NCI-H1417 treated with DMSO at 0.1 percent for 48 hours (cell line): ENCODE measurements at places on chromosomes 11 and 22.
A peak's percentile ranks its signal among the peaks of the same experiment; 100 is the strongest.

- DNase-seq = no peak
Observed at GRCh38 chr11:126409620-126409985, 54.1 kb downstream of the ST3GAL4 start.

GRCh38 chr11:39724404-39724803 lies 1735.0 kb downstream of the LRRC4C start:
- DNase-seq = no peak

- DNase-seq = no peak
Observed at GRCh38 chr22:35625763-35626432, 8.8 kb upstream of the MB start.

- DNase-seq = no peak
Observed at GRCh38 chr22:40624770-40625169, 11.7 kb downstream of the MRTFA start.

- no peak for DNase-seq
Observed at GRCh38 chr11:71311928-71312510, 59.6 kb upstream of the SHANK2 start.

DNA sequence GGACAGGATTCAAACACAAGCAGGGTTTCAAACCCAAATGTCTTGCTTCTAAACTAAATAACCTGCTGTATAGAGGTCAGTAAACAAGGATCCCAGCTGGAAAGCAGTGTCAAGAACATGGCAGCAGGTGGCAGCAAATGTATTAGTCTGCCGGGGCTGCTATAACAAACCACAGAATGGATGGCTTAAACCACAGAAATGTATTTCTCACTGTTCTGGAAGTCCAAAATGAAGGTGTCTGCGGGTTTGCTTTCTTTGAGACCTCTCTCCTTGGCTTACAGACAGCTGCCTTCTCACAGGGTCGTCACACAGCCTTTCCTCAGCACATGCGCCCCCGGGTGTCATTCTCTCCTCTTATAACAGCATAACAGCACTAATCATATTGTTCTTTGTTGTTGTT lies 65.1 kb upstream of the LRRC55 start:
- peak; percentile 4 for DNase-seq

DNA sequence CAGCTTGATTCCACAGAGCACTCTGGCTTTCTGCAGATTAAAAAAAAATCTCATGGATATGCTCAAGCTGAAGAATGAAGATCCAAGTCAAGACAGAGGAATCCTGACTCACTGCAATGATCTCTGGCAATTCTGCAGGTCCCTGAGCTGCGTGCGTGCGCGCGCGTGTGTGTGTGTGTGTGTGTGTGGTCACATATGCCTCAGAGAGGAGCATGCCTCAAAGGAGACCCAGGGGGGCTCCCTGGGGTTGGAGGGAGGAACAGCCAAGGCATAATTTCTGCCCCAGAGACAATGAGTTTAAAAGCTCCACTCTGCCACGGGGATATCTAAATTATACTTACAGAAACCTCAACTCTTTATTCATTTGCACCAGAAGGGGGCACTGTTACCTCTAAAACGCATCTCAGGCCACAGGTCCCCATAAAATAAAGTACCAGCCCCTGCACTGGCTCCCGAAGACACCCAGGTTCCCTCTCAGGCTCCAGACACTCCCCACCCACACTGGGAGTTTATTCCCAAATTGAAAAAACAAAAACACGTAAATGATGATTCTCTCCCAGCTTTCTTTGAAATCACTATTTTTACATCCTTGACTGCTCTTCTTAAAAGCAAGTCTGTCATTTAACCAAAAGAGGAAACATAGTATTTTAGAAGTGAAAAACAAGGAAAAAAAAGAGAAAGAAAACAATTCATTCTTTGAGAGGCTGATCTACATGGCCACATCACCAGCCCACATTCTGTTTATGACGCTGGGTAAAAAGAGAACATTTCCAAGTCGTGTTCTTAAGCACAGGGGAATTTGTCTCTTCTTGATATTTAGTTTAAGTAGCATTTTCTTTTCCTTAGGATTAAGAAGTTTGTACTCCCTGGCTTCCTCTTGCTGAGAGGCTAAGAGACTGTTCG lies 401.0 kb downstream of the LARGE1 start:
- no peak for DNase-seq
